Retinal pigment epithelial cell (primary cell): ENCODE measurements at places on chromosomes 11 and 22.

DNA sequence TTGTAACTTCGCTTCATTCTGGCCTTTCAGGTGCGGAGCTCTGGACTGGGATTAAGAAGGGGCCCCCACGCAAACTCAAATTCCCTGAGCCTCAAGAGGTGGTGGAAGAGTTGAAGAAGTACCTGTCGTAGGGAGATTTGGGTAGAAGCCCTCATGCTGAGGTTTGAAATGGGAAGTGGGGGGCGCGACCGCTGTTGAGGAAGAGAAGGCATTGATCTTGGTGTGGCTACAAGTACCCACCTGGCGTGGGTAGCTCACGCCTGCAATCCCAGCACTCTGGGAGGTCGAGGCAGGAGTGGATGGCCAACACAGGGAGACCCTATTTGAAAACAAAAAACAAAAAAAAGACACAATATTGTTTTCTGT lies 779 bp downstream of the SELENOH start:
- no peak for DNase-seq

GRCh38 chr11:100715165-100715761 lies 28.2 kb downstream of the ARHGAP42 start:
- DNase-seq = no peak

DNA sequence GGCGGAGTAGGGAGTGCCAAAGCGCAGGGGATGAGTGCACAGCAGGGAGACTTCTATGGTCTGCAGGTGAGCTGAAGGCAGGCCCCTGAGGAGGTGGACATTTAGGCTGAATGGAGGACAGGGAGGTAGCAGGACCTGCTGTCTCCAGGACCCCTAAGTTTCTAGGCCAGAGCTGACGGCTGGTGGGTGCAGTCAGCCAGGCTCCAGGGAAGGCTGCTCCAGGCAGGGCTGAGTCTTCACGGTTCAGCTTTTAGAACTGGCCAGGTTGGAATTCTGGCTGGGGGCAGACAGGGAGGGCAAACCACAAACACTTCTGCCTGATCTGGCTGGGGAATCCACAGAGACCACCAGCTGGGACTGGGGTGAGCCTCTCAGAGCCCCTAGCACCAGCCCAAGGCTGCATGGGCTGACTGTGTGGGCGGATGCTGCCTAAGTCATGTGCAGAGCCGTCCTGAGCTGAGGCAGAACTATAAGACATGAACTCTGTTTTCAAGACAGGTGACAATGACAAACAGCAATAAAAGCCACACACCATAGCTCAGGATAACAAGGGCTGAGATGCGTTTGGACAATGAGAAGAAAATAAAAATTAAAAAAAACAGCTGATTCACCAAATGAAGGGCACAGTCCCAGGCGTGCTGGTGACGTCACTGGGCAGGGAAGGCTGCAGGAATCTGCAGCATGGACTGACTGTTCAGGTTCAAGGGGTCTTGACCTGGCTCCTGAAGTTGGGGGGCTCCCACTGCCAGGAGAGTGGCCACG lies 10.4 kb upstream of the MALAT1 start:
- DNase-seq = no peak

- no peak for DNase-seq
These were observed 85.7 kb downstream of the CELSR1 start for GRCh38 chr22:46451741-46452140.

DNA sequence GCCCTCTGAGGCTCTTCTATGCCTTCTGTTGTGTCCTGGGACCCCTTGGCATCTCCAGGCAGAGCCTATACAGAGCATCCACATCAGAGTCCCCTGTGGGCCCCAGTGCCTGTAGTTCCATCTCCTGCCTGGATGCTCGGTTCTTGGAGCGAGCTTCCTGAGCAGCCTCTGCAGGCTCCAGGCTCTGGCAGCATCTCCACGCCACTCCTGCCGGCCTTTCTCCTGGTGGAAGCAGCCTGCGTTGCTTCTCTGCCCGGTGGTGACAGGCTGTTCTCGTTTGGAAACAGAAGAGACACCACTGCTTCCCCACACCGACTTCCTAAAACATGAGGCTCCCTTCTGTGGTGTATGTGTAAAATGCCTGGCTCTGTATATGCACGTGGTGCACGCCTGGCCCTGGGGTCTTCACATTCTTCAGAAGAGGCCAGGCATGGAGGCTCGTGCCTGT lies 52.8 kb downstream of the BCR start:
- DNase-seq = no peak

- DNase-seq = no peak
These were observed 825 bp downstream of the FBXO3 start for GRCh38 chr11:33773404-33773986.

DNA sequence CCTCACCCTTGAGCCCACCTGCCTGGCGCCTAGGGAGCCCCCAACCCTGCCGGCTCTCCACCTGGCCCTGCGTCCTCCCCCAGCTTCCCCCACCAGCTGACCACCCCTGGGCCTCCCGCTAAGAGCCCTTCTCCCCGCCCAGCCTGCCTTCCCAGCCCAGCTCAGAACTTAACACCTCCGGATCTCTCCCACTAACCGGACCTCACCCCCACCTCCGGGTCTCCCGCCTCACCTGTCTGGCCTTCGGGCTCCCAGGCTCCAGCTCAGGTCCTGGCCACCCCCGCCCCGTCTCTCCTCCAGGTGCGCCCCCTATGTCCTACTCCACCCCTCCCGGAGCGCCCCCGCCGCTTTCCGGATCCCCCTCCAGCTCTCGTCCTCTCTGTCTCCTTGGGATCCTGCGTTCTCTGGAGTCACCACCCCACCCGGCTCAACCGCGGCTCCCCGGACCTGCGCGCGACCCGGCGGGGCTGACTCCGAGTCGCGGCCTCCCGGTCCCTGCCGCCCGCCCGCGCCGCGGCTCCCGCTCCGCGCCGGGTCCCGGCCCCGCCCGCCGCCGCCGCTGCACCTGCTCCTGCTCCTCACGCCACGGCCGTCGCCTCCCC lies at the start of gene KCNJ11:
Gene KCNJ11 (minus strand): TSS at position 51 of the 602 bp plus-strand sequence. CDS start 568 bp downstream, outside the sequence.
- DNase-seq = no peak

- no peak for DNase-seq
These were observed 34.0 kb upstream of the MMP13 start for GRCh38 chr11:102989379-102990047.

- DNase-seq = no peak
These were observed 855.9 kb downstream of the TBC1D22A start for GRCh38 chr22:47618180-47619010.

- DNase-seq = no peak
These were observed 17.0 kb downstream of the APLP2 start for GRCh38 chr11:130086669-130087068.

DNA sequence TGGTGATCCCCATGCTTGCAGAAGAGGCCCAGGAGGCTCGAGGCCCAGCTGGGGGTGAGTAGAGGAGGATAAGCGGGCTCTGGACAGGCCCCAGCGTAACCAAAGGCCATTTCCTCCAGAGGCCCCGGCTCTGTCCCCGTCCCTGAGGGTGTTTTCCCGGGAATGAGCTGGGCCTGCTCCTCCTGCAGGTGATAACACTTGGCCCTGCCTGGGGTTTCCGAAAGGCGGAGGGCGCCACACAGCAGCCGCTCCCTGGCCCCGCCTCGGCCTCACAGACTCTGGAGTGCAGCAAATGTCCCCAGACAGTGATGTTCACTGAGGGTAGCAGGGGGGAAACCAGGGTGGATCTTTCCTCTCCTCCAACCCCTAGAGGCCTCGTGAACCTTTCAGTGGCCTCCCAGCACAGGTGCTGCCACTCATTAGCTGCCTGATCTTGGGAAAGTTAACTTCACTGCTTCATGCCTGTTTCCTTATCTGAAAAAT lies 10.5 kb upstream of the MGAT3 start:
- DNase-seq = no peak

- DNase-seq = no peak
These were observed 20.9 kb downstream of the TSKU start for GRCh38 chr11:76803811-76804600.

DNA sequence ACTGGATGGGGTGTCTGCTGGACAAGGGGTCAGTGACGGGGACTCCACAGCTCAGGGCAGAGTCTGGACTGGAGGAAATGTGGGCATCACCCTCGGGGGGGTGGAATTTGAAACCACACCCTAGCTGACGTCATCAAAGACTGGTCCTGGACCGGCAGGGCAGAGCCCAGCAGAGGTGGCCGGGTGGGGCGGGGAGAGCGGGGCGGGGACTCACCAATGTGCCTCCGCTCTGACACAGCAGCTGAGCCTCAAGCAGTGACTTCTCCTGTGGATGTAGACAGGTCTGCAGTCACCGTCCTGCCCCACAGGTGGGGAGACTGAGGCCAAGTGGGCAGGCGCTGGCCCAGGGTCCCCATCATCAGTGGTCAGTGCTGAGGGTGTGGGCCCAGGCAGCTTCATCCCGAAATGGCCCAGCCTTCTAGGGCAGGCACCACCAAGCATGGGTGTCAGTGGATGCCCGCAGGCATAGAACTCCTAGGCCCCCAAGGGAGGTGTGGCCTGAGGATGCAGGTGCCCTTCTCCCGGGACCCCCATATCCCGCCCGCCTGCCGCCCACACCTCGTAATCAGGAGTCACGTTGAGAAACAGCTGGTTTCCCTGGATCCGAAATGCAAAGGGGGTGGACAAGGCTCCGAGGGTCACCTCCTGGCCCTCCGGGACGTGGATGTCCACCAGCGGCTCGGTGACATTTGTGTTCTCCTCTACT lies 603 bp downstream of the CDHR5 start:
- no peak for DNase-seq

DNA sequence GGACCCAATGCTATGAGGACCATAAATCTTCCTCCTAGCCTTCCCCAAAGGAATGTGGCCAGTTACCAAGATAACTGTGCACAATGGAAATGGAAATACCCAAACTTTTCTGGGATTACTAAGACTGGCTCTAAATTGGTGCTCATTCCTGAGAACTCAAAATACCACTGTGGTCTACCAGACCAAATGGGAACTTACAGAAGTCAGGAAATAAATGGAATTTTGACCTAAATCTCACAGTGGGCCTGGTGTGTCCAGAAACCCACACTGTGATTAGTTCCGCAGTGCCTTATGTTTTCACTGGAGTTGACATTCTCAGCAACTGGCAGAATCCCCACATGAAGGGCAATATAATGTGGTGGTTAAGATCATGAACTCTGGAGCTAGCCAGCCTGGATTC lies 99.4 kb upstream of the ZC3H12C start:
- no peak for DNase-seq

DNA sequence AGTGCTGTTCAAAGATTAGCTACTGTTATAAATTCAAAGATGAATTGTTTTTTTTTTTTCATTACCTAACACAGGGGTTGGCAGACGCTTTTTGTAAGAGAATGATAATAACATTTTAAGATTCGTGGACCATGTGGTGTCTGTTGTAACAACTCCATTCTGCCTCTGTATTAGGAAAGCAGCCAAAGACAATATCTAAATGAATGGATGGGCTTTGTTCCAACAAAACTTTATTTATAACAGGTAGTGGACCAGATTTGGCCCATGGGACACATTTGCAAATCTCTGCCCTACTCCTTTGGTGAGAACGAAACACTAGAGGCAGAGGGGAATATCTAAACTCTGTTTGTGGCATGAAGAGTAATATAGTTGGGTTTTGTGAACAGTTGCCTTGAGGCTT lies 83.6 kb upstream of the BLID start:
- no peak for DNase-seq

- no peak for DNase-seq
These were observed 16.0 kb upstream of the TMPRSS4 start for GRCh38 chr11:118060869-118061268.

DNA sequence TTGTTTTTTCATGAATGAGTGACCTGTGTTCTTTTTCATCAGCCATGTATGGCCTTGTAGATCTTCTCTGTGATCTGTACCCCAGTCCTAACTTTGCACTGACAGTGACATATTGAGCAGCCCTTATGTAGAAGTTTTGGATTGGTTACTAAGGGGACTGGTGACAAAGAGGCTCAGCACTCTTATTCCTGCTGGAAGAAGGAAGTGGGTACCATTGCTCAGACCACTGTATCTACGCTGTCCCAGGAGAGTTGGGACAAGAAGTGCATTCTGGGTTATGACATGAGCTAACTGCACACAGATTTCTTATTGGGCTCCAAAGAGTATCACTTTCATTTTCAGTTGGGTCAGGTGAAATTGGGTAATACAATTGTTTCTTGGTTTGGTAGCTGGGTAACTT lies 107.8 kb upstream of the RASSF10 start:
- no peak for DNase-seq

DNA sequence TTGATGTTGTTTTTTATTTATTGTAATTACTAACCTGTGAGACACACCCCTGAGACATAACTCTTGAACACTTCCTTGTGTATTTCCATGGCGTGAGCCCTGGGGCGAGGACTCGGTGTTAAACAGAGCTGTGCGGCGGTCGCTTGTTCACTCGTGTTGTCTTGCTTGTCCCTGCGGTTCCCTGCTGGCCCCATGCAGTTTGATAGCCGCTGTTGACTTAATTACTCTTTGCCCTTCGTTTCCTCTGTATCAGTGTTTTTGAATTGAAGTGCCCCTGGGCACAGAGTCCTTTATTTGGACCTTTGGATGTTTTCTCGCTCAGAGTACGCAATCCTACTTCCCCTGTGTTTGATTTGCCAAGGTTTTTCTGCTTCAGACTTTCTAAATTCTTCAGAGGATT lies 52.7 kb downstream of the TBC1D22A start:
- DNase-seq = no peak

DNA sequence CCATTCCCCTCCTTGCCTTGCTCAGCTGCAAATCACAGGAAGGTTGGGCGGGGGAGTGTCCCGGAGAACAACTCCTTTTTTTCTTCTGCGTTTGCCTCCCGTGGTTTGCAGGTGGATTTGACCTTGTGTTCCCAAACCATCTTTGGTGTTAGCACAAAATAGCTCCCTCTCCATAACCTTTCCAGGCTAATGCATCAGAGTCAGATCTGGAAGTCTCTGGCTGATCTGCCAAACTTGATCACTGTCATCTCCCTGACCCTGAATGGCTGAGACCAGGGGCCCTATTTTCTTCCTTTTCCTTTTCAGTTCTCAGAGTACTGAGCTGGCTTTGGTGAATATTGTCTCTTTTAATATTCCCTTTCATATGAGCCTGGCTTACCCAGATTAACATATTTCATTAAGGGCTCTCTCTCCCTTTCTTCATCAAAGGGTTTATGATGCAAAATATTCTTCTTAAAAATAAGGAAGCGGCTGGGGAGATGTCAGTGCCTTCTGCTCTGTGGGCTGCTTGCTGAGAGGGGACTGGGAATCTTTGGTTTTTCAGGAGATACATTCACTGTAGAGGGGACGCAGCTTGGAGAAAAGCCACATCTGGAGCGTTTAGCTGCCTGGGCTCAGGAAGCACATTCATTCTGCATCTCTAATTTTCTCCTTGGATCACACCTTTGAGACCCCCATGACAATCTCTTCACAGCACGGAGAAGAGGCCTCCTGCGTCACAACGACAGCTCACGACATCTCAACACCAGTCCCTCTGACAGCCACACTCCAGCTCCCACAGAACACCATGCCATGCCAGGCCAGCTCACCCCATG lies 148.3 kb downstream of the CEP164 start:
- no peak for DNase-seq

- DNase-seq = no peak
These were observed 12.6 kb downstream of the HIKESHI start for GRCh38 chr11:86314636-86315035.
